ENCODE measurements at places on chromosomes 7 and 10.

DNA sequence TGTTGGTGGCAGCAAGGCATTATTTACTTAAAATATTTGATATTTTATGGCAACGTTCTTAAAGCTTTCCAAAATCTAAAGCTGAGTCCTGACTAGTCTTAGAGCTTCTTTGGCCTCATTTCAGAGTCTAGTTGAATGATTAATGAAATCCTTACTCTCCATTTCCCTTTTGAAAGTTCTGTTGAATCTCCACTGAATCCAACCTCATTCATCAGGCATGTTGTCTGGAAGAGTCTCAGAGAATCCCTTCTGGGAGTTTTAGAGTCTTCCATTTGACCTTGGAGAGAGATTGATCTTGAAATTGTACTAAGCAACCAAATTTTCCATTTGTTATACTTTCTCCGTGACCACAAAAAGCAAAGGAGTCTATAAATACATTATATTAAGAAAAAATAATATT lies 198.5 kb upstream of the TMEM196 start:
- no peak for DNase-seq

DNA sequence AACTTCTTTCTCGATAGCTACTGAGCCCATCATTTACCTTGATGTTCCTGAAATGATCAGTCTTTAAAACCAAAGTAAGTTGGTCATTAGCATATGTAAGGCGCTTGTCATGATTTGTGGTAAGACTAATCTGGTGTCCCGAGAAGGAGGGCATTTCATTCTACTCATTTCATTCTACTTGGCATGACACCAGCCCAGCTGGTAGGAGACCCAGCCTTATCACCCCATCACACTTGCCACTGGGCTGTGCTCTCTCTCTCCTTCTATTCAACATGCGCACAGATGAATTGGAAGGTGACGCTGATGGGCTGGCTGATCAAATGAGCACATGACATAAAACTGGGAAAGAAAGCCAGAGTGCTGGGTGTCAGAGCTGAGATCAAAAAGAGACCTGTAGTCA lies 65.7 kb downstream of the CRTAC1 start:
- DNase-seq: no peak

- no peak for DNase-seq
Measured at GRCh38 chr7:99116144-99116543, 27.8 kb downstream of the SMURF1 start.

DNA sequence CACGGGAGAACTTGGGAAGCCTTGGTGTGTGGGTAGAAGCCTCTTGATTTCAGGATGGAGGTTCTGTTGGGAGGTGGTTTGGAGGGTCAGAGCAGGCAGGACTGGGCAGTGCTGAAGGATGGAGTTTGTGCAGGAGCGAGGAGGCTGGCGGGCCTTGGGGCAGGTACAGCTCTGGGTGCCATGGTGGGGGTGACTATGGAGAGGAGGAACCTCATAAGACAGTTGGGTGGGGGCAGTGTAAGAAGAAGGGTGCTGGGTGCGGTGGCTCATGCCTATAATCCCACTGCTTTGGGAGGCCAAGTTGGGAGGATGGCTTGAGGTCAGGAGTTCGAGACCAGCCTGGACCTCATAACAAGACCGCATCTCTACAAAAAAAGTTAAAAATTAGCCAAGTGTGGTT lies 54.7 kb upstream of the GTF2IRD1 start:
- DNase-seq: no peak

DNA sequence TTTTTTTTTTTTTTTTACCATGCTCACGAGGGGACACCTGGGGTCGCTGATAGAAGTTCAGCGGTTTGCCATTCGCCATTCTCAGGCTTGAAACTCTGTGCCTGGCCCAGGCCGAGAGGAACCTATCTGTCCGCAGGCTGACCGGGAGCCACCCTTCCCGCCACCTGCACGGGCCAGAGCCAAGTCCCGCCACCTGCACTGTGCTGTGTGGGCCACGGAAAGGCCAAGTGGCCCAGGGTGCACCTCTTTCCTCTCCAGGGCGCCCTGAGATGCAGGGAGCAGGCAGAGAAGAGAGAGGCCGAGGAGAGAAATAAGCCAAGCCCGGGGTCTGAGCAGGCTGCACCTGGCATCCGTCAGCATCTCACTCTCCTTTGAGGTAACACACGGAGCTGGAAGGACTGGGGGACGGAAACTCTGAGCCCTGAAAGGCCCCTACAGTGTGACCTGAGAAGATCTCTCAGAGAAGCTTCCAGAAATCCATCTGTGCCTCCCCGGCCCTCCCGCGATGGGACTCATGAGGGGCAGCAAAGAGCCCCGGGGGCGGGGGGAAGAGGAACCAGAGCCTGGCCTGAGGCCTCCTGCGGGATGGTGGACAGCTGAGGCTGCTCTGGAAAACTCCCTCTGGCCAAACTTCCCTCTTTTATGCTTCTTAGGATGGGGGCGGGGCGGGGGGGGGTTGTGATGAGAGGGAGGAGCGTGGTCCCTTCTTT lies 46.6 kb downstream of the PRKAG2 start:
- DNase-seq: no peak

DNA sequence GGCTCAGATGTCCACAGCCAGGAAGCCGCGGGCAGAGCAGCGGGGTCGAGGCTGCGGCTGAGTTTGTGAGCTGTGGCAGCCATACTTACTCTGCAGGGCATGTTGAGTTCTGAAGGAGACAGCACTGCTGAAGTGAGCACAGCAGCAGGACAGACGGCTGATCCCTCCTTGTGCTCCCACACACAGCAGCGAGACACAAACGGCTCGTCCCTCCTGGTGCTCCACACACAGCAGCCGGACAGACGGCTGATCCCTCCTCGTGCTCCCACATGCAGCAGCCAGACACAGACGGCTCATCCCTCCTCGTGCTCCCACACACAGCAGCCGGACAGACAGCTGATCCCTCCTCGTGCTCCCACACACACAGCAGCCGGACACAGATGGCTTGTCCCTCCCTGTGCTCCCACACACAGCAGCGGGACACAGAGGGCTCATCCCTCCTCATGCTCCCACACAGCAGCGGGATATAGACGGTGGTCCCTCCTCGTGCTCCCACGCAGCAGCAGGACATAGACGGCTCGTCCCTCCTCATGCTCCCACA lies 305.1 kb downstream of the PTPRN2 start:
- DNase-seq: no peak

DNA sequence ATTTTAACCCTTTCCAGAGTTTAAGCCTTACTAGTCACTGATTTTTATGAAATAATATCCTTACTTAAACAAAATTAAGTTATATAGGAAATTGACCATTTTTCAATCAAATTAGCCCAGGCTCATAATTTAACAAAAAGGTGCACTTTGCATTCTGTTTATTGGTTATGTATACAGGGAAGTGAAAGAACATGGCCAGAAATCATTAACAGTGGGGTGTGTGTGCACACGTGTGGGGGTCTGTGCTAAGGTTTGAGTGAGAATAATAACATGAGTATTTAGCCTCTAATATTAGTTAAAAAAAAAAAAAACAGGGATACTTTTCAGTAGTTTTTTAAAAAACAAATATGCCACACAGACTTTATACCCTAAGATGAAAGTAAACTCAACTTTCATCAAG lies 510.5 kb upstream of the PFKP start:
- DNase-seq: no peak

GRCh38 chr7:81064426-81064825 lies 145.6 kb upstream of the SEMA3C start:
- no peak for DNase-seq

- DNase-seq: no peak
Measured at GRCh38 chr7:17512181-17512675, 213.8 kb downstream of the AHR start.

- DNase-seq: no peak
Measured at GRCh38 chr10:112313911-112314310, 30.7 kb downstream of the TECTB start.

DNA sequence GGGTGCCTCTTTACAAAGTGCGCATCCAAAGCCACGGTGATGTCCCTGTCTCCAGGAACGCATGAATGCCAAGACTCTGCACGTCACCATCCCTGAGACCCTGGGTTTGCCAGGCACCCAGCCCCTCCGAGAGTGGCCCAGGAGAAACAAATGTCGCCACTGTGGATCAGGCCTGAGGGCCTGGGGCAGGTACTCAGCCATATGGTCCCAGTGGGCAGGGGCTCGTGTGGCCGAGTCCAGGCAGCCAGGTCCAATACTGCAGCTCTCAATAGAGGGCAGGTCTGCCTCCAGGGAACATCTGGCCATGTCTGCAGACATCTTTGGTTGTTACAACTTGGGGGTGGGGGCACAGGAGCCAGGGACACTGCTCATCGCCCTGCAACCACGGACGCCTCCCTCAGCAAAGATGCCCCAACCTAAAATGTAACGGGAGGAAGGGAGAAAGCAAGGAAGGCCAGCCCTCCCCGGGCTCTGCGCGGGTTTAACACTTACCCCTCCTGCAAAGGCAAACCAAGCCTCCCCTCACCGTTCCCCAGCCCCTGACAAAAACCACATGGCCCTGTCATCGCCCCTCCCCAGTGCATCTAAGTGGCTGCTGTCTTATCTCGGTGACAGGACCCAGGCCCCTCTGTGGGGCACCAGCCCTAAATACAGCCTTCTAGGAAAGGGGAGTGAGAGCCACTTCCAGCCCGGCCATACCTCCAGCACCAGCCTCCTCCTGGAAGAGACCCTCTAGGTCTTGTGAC lies 10.3 kb upstream of the PAPOLB start:
- no peak for DNase-seq

- no peak for DNase-seq
Measured at GRCh38 chr10:43224321-43224720, 42.5 kb downstream of the RASGEF1A start.

DNA sequence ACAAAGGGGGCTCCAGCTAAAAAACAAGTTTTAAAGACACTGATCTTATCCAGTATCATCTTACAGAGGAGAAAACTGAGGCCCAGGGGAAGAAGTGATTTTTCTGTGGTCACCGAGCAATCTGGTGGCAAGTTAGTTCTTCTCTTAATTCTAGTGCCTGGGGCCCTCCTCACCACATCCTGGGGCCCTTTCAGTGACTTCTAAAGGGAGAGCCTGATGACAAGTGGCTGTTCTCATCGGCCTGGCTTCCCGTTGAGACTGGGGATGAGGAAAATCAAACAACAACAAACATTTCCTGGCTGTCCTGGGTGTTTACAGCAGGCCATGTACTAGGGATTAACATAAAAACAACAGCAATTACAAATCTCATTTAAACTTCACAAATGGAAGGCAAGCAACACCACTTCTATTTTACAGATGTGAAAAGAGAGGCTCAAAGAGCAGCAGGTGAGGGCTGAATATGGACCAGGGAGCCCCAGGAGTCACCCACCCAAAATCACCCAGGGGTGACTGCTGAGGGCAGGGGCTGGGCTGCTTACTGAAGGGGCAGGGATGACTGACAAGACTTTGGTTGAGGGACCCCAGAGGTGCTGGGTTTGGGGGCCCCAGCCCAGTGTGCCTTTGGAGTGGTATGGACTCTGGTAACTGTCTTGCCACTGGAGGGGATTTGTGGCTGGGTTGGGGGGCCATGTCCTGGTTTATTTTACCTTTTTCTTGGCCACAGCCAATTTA lies 24.7 kb upstream of the MTPAP start:
- DNase-seq: no peak

GRCh38 chr10:131899695-131900349 lies 986 bp upstream of the PPP2R2D start:
- DNase-seq: peak; percentile 42

GRCh38 chr7:99108613-99109012 lies 35.3 kb downstream of the SMURF1 start:
- DNase-seq: no peak

- DNase-seq: no peak
Measured at GRCh38 chr7:114843102-114843501, 78.8 kb upstream of the MDFIC start.

- no peak for DNase-seq
Measured at GRCh38 chr10:50464004-50464409, 159.7 kb downstream of the SGMS1 start.

- peak; percentile 62 for DNase-seq
Measured at GRCh38 chr7:24587853-24588252, 14.6 kb downstream of the PALS2 start.

DNA sequence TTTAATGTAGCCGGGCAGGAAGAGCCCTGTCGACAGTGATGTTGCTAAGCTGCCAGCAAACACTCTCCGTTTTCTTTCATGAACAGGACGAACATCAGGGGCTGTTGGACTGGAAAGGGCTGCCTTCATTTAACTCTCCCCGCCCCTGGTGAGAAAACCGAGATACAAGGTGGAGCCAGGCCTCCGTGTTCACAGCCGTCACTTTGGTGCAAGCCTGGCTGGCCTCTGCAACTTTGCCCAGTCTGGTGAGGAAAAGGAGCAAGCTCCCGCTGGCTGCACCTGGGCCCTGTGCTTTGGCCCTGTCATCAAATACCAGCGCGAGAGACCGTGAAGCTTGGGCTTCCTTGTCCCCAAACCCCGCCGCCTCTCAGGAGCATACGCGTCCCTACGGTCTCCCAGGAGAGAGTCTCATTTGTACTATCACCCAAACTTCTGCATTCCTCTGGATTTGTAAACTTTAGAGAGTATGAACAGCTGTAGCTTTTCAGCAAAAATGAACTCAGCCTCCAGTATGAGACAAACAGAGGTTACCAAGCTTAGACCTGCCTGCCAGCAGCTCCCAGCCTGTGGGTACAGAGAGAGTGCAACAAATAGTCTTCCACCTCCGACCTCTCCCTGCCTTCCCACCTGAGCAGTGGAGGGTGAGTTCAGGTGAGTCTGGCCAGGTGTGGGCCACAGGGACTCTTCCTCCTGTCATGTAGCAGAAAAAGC lies 445.3 kb upstream of the MGMT start:
- DNase-seq: no peak

DNA sequence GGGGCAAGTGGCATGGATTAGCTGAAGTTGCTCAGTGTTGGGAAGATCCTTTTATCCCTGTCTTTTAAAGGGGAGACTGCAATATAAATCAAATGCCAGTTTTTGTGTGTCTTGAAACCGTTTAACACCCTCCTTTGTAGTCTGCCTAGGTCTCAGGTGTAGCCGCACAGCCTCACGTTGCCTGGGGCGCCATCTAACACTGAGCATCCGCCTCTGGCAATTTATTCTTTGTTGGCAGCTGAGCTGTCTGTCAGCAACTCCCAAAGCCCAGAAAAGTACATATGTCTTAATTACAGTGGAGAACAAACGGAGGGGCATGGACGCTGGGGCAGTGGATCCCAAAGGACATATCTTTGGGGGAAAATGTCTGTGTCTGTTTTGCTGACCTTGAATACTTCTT lies 254.7 kb downstream of the STK31 start:
- no peak for DNase-seq

- no peak for DNase-seq
Measured at GRCh38 chr10:103751667-103752290, 103.6 kb downstream of the SH3PXD2A start.

GRCh38 chr10:69817078-69817581 lies 15.4 kb downstream of the COL13A1 start:
- DNase-seq: no peak

GRCh38 chr10:64394744-64395143 lies 873.5 kb downstream of the REEP3 start:
- DNase-seq: no peak

DNA sequence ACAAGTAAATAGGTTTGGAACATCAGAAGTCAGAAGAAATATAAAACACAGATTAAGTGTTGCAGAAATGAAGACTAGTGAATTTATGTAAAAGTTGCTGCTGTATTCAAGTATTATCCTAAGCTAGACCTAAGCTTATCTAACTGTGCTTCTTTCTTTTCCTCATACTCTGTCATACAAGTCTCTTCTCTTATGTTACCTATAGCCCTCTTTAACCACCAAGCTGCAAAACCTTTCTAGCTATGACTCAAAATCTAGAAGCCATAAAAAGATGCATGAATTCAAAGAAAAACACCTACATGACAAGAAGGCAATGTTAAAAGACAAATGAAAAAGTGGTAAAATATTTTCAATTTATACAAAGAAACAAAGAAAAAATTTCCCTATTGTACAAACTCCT lies 23.0 kb downstream of the DENND11 start:
- no peak for DNase-seq

GRCh38 chr10:6416892-6417512 lies 163.1 kb downstream of the PRKCQ start:
- DNase-seq: peak; percentile 70
